ENCODE measurements at places on chromosomes 7 and 10.

GRCh38 chr10:133142523-133143199 lies 17.4 kb upstream of the KNDC1 start:
- DNase-seq, result peak; percentile 63

- DNase-seq, result peak; percentile 70
Measured at GRCh38 chr10:68595513-68595912, 35.4 kb downstream of the TET1 start.

- no peak for DNase-seq
Measured at GRCh38 chr7:93948106-93948505, 26.6 kb downstream of the GNG11 start.

DNA sequence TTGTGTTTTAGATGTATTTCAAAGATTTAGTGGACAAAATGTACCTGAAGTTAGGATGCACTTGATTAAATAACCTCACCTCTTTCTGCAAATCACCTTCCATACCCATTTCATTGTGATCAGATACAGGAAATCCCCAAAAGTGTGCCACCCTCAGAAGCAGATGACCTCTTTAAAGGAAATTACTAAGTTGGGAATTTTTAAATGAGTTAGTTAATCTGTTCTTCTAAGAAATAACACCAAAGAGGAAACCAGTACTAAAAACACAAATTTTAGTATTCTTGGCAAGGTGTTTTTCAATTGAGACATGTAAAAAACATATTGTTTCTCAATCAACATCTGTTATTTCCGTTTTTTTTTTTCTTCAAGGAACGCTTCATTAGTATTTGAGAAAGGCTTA lies 4.6 kb upstream of the SEMA3A start:
- no peak for DNase-seq

DNA sequence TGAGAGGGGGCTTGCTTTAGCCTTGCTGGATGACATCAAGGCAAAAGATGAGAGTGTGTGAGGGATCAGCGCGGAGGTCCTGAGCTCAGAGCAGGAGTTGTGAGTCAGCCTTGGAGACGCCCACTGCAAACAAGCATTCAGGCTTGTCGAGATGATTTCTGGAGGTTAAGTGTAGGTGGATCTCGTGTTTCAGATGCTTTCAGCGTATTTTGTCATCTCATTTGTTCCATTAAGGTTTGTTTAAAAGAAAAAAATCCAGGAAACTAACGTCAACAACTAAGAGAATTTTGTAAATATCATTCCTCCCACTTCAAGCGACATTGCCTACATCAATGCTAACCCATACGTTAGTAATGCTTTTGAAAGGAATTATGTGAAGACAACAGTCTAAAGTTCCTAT lies 715.4 kb upstream of the NRP1 start:
- no peak for DNase-seq

GRCh38 chr7:30266686-30267085 lies 17.7 kb upstream of the ZNRF2 start:
- DNase-seq, result no peak

GRCh38 chr7:54722026-54722425 lies 37.0 kb downstream of the SEC61G start:
- no peak for DNase-seq

- DNase-seq, result no peak
Measured at GRCh38 chr10:131553121-131553520, 241.6 kb upstream of the TCERG1L start.

DNA sequence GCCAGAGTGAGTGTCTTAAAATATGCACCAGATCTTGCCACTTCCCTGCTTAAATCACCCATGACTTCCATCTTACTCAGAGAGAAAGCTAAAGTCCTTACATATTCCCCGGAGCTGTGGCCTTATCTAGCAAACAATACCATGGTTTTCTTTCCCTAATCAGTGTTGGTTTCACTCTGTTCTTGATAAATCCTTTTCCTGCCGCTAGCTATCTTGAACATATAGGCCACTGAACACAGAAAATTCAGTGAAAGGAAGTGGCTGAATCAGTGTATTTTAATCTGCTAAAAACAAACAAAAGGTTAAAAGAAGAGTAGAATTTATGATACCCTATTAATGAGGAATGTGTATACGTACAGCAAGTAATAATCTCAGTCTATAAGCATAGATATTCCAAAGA lies 42.0 kb upstream of the JAZF1 start:
- DNase-seq, result no peak

GRCh38 chr7:111531993-111532392 lies 30.3 kb downstream of the IMMP2L start:
- no peak for DNase-seq

- peak; percentile 28 for DNase-seq
Measured at GRCh38 chr10:127033216-127034033, 128.2 kb downstream of the DOCK1 start.

DNA sequence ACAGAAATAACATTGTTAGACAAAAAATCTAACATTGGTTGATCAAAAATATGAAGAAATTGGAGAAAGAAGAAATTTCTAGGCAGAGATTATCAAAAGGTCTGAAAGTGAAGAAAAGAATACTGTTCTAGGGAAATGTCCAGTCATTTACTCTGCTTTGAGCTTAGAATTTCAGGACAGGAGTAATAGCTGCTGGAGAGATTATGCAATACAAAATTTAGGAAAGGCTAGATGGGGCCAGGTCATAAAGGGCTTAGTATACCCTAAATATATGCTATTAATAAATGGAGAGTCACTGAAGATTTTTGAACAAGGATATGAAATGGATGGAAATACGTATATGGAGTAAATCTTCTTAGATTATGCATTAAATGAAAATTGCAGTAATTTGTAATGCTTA lies 279.2 kb downstream of the CACNA2D1 start:
- no peak for DNase-seq

DNA sequence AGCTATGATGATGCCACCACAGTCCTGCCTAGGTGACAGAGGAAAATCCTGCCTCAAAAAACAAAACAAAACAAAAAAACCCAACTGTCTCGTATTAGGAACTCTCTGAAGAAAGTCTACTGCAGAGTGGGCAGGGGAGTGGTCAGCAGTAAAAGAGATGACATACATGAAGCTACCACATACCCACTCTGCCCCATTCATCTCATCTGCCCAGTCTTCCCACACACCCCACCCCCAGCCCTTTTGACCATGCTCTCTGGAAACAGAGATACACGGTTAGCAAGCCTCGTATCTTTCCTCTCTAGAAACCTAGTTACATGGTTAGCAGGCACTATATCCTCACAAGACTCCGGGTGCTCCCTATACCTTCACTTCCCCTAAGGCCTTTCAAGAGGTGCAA lies 8.3 kb downstream of the SLC37A3 start:
- DNase-seq, result no peak
